ENCODE measurements at places on chromosomes 4 and X.

DNA sequence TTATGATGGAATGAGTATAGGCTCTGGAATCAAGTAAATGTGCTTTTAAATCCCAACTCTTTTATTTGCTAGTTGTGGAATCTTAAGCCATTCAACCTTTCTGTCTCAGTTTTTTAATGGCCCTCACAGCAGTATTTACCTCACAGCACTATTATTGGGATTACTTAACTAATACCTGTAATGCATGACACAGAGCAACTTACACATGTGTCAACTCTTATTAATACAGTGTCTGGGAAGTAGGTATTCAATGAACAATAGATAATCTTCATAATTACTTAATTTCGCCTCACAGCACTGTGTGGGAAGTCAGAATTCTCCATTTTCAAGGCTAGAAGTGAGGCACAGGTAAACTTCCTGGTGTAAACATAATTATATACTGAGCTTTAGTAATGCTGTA is 149.7 kb upstream of the NUDT6 start:
- DNase-seq, result no peak

DNA sequence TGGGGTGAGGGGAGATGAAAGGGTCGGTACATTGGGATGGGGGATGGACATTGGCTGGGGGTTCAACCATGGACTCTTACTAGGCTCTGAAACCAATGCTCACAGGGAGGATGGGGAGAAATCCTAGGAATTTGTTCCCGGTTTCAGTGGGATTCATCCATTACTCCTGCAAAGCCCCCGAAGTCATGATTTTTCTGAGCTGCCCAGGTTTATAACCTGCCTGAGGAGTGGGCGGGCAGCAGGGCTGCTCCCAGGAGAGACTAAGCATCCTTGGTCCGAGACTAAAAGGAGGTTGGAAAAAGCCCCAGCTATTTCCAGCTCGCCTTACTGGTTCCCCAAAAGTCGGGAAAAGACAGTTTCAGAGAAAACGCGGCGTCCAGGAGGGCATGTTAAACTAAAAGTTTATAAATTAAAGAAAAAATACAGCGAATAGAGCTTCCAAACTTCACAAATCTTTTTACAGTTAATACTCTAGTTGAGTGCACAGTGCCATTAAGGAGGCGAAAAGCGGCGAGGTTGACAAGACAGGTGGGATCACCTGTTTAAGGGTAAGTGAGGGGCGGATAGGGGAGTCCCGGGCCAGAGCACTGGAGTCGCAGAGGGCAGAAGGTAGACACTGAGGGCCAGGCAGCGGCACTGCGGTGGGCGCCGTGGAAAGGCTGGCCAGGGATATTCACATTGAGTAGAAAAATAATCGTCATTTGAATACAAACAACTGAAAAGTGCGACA is 3.7 kb downstream of the NKX3-2 start:
- DNase-seq, result no peak

GRCh38 chr4:164902608-164903007 is 25.6 kb downstream of the APELA start:
- no peak for DNase-seq

DNA sequence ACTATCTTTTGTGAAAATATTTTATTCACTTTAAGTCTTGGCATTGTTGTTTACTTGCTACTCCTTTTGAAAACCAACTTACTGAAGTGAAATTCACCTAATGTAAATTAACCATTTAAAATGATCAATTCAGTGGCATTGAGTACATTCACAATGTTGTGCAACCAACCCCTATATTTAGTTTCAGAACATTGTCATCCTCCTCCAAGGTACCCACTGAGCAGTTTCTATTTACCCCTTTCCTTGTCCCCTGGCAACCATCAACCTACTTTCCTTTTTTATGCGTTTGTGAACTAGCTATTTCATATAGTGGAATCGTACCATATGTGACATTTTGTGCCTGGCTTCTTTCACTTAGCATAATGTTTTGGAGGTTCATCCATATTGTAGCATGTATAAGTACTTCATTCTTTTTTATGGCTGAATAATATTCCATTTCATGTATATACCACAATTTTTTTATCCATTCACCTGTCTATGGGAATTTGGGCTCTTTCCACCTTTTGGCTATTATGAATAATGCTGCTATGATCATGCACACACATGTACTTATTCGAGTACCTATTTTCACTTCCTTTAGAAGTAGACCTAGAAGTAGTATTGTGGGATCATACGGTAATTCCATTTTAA is 85.0 kb downstream of the WWC2 start:
- no peak for DNase-seq
